ENCODE measurements at places on chromosomes 3 and 15. TPM values are rescaled to one million over a fixed set of nuclear protein-coding genes. Genes with fewer than 3 reads are reported as not detected.

The ATP13A5 gene
- total RNA-seq: not detected

The NANOGP8 gene
- total RNA-seq: not detected

The DOCK3 gene
- 0.11 TPM for total RNA-seq

The COL7A1 gene
- 2.0 TPM for total RNA-seq

The STAC gene
- 2.2 TPM for total RNA-seq

The FSTL1 gene
- 69.2 TPM for total RNA-seq

The PTPN23 gene
- 13.0 TPM for total RNA-seq

The SAXO2 gene
- 0.43 TPM for total RNA-seq

The CIB1 gene
- total RNA-seq: 47.2 TPM

The TMOD2 gene
- 7.6 TPM for total RNA-seq

The ANKRD63 gene
- 0.29 TPM for total RNA-seq

The TMEM212 gene
- not detected for total RNA-seq

The RTP3 gene
- not detected for total RNA-seq

The MYD88 gene
- 0.98 TPM for total RNA-seq

The NEDD4 gene
- total RNA-seq: 17.7 TPM

The BCL6 gene
- total RNA-seq: 10.2 TPM

Data from SK-MEL-5 (cell line).